ENCODE measurements at places on chromosomes 11 and 22.

DNA sequence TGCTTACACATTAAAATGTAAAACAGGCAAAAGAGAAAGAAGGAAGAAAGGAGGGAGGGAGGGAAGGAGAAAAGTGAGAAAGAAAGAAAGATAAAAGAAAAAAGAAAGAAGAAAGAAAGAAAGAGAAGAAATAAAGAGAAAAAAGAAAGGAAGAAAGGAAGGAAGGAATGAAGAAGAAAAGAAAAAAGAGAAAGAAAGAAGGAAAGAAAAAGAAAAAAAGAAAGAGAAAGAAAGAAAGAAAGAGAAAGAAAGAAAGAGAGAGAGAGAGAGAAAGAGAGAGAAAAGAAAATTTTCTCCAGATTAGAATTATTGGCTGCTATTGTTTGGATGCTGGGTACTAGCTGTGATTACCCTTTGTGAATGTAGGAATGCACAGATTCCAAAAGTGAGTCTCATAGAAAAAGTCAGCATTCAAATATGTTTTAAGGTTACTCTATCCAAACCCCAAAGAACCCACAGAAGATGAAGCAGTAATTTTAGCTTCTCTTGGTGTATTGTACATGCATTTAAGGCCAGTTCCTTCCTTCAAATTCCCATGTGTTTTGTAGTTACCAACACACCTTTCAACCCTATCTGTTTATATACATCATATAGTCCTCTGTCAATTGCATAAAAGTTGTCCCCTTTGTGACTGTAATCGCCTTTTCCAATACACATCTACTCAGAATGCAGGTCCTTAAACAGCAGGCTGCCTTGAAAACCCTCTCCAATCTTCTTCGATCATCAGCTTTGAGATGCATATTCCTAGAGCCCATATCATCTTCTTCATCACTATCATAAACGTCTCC, 789 bp upstream of the FAM111A start:
- DNase-seq, result no peak

DNA sequence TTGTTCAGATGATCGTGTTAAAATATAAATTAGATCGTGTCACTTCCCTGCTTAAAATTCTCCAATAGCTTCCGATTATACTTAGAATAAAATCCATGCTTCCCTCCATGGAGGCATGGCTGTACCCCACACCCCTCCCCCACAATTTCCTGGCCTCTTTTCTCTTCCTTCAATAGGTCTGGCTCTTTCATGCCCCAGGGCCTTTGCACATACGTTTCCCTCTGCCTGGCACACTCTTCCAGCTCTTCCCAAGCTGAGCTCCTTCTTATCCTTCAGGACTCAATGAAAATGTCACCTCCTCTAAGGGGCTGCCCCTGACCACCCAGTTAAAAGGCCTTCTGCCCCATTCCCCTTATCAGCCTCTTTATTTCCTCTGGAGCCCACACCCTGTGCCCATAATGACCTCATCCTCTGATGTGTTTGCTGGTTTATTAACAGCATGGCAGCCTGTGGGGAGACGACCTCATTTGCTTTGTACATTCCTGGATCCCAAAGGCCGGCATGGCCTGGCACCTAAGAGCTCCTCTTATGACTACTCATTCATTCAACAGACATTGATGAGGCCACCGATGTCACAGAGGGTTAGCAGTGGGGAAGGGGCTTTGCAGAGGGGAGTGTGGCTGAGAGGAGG, 9.0 kb upstream of the FLRT1 start:
- no peak for DNase-seq

GRCh38 chr11:124415356-124415923, 9.2 kb downstream of the OR8B4 start:
- no peak for DNase-seq

- no peak for DNase-seq
Measured at GRCh38 chr11:125022551-125022950, 40.6 kb upstream of the SLC37A2 start.

DNA sequence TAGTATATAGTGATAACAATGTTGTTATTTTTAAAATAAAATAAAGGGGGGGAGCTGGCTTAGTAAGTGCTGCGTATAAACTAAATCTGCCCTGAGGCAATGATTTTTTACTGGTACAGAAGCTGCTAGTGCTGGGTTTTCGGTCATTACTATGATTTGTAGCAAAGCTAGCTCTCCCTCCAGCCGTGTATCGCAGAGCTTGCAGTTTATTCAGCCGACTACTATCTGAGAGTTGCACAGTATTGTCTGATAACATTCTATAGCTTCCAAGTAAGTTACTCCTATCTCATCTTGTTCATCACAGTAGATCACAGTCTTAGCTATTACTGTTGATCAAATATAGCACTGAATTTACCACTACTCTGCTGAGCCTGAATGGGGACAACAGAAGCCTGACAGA, 805.5 kb upstream of the ARHGAP42 start:
- no peak for DNase-seq

GRCh38 chr11:7270233-7270865, 18.6 kb downstream of the SYT9 start:
- no peak for DNase-seq

DNA sequence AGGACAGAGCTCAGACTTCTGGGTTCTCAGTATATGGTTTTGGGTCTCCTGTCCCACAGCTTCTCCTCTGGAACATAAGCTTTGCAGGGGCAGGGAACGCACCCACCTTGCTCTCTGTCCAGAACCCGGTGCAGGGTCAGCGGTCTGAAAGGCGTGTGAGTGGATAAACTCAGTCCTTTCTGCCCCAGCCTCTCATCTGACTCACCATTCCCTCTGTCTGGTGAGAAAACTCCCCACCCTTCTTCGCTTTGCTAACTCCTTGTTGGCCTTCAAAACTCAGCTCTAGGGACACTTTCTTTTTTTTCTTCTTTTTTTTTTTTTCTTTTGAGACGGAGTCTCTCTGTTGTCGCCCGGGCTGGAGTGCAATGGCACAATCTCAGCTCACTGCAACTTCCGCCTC, 68.9 kb upstream of the NUP50 start:
- no peak for DNase-seq

DNA sequence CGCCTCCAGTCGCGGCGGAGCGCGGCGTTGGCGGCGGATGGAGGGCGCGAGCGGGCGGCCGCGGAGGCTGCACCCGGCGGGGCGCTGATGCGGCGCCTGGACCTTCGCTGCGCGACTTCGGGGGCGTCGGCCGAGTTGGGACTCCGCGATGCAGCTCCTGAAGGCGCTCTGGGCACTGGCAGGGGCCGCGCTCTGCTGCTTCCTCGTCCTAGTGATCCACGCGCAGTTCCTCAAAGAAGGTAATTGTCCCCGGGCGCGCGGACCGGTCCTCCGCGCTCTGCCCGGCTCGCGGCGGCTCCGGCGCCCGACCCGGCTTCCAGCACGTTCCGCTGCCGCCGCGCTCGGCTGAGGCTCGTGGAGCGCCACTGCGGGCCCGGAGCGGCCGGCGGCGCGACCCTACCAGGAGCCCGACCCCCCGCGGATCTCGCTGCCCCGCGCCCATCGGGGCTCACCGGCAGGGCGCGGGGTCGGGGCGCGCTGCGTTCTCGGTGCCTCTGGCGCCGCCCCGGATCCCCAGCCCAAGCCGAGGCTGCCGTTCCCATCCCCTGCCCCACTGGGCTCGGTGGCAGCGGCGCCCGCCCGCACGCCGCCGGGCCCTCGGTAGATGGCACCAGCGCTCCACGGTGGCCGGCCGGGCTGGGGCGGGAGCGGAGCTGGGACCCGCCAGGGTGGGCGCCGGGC, 1251.2 kb downstream of the BRD1 start:
- no peak for DNase-seq

GRCh38 chr11:129364143-129364654, 11.4 kb upstream of the BARX2 start:
- DNase-seq, result peak; percentile 66

DNA sequence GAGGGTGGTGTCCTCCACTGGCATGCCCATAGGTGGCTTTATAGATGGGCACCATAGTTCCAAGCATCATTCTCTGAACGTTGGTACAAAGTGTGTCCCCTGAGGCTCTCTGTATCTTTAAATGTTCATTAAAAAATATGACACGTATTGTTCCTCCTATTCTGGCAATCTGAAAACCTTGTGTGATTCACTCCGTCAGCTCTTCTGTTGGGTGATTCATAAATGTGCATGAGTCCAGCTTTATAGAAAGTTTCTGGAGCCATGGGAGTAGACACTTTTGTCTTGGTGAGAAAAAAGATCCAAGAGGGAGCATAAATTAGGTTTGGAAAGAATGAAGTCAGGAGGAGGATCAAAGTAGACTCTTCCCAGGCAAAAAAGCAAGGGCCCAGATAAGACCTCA, 728.8 kb downstream of the NELL1 start:
- DNase-seq, result no peak

- no peak for DNase-seq
Measured at GRCh38 chr11:72203163-72203562, 11.2 kb downstream of the FOLR1 start.

GRCh38 chr11:108938604-108939003, 273.7 kb downstream of the DDX10 start:
- no peak for DNase-seq

- DNase-seq, result no peak
Measured at GRCh38 chr11:9267680-9268079, 2.5 kb upstream of the DENND5A start.

DNA sequence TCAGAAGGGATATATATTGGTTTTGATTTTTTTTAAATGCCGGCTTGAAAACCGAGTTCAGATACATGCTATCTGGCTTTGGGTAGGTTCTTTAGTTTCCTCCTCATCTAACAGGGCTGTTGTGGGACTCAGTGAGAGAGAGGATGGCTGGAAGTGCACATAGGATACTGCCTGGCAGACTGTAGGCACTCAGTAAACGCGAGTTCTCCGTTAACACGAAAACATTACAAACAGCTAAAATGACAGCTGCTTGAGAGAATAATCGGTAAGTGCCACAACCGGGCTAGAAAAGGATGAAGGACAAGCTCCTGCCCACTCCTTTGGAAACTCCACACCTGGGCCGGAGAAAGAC, 369 bp downstream of the XRRA1 start:
- DNase-seq, result no peak

DNA sequence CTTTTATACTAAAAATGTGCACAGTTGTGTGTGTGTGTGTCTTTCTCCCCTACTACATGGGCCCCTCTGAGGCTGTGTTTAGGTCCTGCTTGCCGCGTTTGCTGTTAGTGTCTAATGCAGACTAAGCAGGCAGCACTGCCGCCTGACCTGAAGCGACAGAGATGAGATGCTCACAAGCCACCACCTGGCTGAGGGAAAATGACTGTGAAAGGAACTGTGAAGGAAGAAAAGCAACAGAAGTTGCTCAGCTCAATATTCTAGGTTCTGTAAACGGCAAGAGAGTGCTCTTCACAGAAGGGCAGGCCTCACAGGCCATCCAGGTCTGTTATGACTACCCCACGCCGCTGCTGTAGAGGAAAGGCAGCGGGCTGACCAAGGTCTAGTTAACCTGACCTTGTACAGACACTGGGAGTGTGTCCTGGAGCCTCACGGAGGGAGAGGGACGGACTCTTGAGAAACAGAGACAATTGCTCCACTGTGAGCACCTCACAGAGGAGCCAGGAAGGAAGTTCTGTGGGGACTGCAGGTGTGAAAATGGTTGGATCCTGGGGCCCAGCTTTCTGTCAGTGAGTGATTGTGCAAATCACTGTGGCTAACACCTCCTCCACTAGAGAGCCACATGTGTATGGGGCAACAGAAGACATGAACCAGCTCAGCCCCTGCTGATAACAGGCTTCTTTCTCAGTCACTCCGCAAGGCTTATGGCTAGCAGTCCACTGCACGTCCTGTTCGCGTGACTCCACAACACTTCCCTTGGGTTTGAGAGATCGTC, 31.3 kb upstream of the YPEL1 start:
- DNase-seq, result peak; percentile 26

- no peak for DNase-seq
Measured at GRCh38 chr22:32649515-32650200, 151.8 kb upstream of the TIMP3 start.

- no peak for DNase-seq
Measured at GRCh38 chr22:20604092-20604747, 96.8 kb downstream of the MED15 start.

DNA sequence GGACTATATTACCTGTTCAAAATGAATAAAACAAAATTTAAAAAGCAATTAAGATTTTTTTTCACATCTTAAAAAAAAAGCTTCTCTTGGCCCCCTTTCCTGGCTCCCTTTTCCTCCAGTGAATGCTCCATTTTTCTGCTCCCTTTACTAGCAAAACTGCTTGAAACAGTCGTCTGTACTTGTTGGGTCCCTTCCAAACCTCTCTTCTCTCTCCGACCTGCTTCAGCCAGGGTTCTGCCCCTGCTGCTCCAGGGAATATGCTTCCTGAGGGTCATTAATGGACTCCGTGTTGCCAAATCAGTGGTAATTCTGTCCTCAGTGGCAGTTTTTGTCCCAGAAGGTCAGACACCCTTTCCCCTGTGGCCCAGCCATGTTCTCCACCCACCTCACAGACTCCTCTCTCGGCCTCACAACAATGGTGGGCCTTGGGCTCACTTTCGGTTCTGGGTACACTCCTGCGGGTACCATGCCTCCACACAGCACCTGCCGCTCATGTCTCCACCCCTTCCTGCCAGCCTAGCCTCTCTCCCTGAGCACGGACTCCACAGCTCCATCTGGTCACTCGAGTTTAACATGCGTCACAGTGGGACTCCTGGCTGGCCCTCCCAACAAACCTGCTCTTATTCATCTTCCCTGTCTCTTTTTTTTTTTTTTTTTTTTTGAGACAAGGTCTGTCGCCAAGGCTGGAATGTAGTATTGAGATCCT, 7.8 kb upstream of the POLR3H start:
- DNase-seq, result no peak

- DNase-seq, result no peak
Measured at GRCh38 chr11:126194121-126194543, 17.3 kb downstream of the RPUSD4 start.

DNA sequence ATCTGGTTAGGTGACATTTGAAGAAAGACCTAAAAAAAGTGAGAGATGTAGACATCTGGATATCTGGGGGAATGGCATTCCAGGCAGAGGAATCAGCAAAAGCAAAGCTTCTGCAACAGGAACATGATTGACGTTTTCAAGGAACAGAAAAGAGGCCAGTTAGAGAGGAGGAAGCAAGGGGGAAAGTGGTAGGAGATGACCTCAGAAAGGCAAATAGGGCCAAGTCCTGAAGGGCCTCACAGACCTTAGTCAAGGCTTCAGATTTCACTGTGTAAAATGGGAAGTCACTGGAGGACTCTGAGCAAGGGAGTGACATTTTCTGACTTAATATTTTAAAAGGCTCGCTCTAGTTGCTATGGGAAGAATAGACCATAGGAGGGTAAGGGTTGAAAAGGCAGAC, 9.7 kb downstream of the DEUP1 start:
- no peak for DNase-seq

- no peak for DNase-seq
Measured at GRCh38 chr11:38402063-38402462, 1804.0 kb upstream of the RAG2 start.

GRCh38 chr11:113867843-113868503, 7.4 kb downstream of the USP28 start:
- DNase-seq, result no peak

- no peak for DNase-seq
Measured at GRCh38 chr11:125627236-125627910, 2.4 kb downstream of the CHEK1 start.

- DNase-seq, result no peak
Measured at GRCh38 chr11:129295746-129296145, 79.9 kb upstream of the BARX2 start.

GRCh38 chr11:115894176-115894575, 390.0 kb upstream of the CADM1 start:
- DNase-seq, result no peak

Measured in activated CD4-positive, alpha-beta T cell treated with anti-CD3 and anti-CD28 coated beads for 24 hours (primary cell).